ENCODE measurements at places on chromosomes 12 and 14.

DNA sequence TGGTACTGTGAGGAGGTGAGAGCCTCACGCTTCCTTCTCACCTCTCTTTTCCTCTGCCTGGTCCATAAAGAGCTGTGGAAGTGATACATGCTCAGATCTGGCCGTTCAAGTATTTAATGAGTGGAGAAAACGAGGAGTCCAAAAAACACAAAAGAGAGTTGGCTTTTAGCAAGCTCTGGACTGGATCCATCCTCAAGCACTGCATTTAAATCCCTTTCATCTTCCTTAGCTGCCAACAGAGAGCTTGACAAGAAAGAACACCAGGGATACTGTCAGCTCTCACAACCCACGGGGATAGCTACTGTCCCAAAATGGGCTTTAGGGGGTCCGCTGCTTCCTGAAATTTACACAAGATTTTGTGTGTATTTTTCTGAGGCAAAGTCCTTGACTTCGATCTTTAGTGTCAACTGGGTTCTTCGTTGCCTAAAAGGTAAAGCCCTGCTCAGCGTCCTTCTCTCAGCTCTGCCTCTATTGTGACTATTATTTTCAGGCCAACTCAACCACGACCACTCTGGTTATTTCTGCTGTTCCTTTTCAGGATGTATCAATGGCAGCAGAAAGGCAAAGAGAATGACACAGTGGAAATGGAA is 120.9 kb downstream of the TMTC1 start:
- DNase-seq = no peak

DNA sequence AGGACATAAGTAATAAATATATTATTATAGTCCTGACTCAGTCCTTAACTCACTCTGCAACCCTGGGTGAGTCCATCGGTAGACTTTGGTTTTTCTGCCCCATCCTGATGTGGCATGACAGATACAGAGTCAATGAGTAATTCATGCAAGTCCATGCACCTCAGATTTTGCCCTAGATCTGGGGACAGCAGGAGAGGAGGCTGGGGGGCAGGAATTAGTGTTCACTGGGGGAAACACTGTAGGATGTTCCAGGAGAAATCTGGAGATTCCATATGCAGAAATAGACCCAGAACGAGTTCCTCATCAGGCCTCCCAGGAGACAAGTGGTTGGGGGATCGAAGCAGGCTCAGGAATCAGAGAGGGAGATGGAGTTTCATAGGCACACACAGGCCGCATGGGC is 150.8 kb downstream of the DICER1 start:
- DNase-seq = no peak

DNA sequence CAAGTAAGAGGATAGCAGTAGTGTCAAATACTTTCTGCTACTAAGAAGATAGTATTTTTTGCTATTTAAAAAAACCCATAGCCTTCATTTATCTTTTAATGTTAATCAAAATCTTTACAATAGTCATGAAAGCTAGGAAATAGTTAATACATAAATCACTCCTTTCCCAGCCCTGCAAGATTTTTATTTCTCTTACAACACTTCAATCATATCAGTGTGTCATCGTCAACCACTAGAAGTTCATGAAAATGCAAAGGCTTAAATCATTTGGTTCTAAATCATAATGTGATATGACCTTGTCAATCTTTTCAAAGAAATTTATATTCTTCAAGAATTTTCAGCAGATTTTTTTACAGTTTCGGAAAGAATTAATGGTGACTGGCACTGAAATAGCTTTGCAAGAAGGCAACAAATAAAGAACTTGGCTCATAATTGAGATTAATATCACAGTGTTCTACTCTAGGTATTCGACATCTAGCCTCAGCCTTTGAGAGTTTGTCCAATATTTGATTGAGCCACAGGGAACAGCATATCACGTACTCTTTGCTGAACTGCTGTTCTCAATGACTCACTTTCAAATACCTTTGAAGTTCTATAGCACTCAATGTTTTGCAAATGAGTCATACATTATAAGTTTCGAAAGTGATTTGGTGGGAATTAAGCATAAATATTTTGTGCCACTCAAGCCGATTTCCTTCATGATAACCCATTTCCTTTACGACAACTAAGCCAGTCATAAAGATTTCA is 384.0 kb upstream of the FOXG1 start:
- peak; percentile 35 for DNase-seq

GRCh38 chr12:110028323-110028722 is 20.0 kb downstream of the C12orf76 start:
- no peak for DNase-seq

DNA sequence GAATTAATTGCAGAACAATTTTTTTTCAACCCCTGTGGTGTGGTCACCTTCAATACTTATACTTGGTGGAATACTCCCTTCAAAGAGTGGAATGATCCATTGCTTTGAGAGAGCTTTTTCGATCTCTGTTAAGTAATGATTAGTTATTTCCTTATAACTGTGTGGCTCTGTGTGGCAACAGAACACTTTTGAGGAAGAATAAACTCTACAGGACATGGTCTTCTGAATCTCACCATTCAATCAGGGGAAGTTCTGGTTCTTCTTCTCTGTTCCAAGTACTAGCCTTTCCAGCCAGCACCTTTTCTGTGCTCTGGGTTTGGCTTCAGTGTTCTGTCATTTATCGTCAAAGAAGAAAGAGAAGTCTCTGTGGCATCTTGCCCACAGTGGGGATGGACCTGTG is 369.2 kb downstream of the ZFP36L1 start:
- DNase-seq = no peak

DNA sequence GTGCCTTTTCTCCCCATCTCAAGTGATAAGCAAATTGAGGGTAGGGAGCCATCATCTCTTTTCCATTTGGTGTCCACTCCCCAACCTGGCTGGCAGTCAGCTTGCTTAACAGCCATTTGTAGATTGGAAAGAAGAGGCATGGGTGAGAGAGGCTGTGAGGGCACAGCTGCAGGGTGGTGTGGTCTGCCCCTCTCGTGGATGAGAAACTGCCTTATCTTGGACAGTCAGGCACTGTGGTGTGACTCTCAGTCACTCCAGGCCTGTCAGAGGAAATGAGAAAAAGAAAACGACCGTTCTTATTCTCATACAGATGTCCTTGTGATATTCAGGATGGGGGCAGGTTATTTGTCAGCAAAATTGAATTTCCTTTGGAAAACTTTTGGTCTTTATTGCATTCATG is 65.1 kb upstream of the SRSF5 start:
- DNase-seq = no peak

- DNase-seq = no peak
Observed at GRCh38 chr14:92292673-92293072, 30.3 kb upstream of the SLC24A4 start.

Measured in Panc1 (cell line).